Lower leg skin (tissue), 4 donors: ENCODE measurements at places on chromosomes 7 and 10. TPM values are rescaled to one million over a fixed set of nuclear protein-coding genes. Genes with fewer than 3 reads are reported as not detected.
A peak's percentile ranks its signal among the peaks of the same experiment; 100 is the strongest.

DNA sequence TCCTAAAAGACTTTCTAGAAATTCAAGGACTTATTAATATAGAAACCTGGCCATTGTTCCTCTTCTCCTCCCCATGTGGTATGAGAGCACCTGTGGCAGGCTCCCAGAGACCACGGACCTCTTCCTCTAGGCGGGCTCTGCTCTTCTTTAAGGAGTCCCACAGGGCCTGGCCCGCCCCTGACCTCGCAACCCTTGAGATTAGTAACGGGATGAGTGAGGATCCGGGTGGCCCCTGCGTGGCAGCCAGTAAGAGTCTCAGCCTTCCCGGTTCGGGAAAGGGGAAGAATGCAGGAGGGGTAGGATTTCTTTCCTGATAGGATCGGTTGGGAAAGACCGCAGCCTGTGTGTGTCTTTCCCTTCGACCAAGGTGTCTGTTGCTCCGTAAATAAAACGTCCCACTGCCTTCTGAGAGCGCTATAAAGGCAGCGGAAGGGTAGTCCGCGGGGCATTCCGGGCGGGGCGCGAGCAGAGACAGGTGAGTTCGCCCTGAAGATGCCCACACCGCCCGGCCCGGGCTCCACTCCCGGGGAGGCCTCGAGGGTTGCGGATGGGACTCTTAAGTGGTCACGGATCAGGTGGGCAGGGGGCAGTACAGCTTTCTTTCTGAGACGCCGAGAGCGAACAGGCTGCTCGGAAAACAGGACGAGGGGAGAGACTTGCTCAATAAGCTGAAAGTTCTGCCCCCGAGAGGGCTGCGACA is at the start of gene SLC26A4:
Gene SLC26A4, plus strand, starts transcription at position 448 of the 700 bp plus-strand sequence. CDS start 814 bp downstream, outside the sequence.
- DNase-seq, result no peak

DNA sequence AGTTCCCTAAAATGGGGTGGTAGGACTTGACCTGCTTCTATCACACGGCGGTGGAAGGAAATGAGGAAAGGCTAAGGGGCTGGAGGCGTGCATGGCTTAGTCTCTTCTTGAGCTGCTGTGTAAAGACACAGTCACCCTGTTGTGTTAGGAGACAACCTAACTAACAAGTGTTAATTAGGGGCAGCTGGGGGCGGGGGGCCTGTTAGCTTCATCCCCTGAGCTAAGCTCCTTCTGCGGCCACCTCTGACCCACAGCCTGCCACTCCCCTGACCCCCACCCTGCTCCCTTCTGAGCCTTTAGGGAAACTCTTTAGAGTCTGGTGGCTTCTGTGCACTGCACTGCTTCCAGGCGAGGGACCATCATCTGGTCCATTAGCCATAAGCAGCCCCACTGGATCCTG is 28.0 kb downstream of the COL17A1 start:
- DNase-seq, result peak; percentile 69

- no peak for DNase-seq
Measured at GRCh38 chr7:1100834-1101562, 13.1 kb downstream of the GPER1 start.

DNA sequence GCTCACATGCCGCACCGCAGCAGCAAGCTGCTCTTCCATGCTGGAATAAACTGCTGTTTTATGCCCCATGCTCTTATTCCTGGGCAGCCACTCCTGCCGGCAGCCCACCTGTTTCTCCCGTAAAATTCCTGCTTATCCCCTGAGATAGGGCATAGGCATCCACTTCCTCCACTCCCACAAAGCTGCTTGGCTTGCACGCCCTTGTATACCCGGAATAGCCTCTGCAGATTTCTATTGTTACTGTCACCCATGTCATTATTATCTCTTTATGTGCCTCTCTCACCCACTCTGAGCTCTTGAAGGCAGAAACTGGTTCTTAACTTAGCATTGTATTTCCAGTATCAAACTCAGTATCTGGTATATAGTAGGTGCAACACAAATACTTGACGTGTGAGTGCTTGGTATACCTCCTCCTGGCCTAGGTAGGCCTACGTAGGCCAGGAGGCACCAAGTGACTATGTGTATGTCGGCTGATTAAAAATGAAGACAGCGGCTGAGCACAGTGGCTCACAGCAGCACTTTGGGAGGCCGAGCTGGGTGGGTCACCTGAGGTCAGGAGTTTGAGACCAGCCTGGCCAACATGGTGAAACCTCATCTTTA is 193.4 kb downstream of the CCDC3 start:
- DNase-seq, result no peak

DNA sequence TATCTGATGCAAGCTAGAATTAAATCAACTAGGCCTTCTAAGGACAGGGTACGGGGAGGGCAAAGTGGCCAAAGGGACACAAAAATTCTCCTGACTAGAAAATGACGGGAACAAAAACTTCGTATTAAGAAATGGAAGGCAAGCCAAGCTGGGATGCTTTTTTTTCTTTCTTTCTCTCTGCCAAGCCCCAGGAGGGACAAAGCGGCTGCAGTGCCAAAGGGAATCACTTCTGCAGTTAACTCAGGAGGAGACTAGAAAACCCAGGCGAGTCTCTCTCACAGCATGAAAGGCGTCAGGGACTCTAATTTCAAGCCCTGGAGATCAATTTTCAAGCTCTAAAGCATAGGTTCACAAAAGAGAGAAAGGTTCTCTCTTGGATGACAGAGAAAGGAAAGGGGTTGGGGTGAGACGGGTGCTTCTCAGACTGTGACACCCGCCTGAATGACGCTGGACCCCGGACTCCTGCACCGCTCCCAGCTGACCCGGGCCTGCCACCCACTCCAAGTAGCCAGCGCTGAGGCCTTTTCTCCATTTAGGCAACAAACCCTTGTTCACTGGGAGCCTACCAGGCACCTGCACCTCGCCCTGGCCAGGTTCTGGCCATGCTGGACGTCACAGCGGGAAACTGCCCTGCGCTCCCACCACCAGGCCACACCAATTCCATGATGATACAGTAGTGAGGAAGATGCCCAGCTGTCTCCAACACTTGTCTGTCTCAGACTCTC is 56.5 kb downstream of the KIAA1549 start:
- DNase-seq, result no peak

DNA sequence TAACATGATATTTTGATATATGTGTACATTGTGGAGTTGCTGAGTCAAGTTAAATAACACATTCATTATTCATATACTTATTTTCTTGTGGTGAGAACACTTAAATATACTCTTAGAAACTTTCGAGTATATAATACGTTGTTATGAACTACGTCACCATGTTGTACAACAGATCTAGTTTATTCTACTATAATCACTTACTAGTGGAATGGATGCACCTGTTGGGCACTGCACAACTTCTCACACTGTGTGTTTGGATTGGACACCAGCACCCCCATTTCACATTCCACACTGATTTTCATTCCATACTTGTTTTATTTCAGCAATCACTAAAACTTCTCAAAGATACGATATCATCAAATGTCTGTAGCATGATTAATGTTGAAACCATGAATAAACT is 407.3 kb downstream of the RPS24 start:
- no peak for DNase-seq

Gene PCGF6
- total RNA-seq, result 10.9 TPM

DNA sequence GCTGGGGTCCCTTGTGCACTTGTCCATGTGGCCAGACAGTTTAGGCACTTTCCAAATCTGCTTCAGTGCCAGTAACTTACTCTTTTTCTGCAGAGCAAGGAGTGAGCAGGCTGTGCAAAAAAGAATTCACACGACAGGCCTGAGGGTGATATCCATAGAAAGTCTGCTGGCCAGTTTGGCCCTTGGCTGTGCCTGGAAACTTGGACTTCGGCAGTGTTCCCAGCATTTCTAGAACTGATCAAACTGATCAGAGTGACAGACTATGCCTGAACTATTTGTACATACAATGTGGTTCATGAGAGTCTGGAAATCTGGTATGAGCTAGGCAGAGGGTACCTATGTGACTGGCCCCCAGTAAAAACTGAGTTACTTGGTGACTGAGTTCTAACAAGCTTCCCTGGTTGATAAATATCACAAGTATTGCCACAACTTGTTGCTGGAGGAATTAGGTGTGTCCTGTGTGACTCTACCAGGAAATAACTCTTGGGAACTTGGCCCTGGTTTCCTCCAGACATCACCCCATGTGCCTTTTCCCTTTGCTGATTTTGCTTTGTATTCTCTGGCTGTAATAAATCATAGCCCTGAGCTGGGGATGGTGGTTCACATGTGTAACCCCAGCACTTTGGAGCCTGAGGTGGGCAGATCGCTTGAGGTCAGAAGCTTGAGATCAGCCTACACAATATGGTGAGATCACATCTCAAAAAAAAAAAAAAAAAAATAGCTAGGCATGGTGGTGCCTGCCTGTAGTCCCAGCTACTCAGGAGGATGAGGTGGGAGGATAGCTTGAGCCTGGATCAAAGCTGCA is 3.3 kb upstream of the DENND10 start:
- no peak for DNase-seq

- no peak for DNase-seq
Measured at GRCh38 chr7:75953431-75953830, 38.5 kb downstream of the POR start.

Gene SEC24C
- total RNA-seq, result 57.6 TPM

DNA sequence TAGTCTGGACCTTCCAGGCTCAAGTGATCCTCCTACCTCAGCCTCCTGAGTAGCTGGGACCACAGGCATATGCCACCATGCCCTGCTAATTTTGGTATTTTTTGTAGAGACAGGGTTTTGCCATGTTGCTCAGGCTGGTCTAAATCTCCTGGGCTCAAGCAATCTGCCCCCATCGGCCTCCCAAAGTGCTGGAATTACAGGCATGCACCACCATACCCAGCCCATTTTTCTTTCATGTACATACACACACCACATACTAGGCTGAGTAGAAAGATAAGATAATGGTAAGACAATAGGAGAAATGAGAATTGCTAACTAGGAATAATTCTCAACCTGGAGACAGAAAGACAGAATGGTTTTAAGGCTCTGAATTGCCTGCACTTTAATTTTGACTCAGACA is 83.8 kb downstream of the CPEB3 start:
- no peak for DNase-seq

DNA sequence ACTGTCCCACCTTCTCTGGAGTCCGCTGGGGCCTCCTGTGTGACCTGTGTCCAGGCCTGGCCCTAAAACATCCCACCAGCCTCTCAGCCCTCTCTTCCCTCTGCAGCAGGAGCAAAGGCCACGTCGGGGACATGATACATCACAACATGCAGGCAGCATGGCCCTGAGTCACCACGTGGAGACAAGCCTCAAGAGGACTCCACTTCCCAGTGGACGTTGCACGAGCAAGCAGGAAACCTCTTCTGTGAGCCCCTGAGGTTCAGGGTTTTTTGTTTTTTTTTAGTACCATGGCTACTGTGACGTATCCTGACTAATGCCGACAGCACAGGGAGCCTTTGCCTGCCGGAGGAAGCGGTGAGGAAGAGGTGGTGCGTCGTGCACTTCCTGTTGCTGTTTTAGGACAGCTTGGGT is 165.9 kb downstream of the DNAJB6 start:
- peak; percentile 76 for DNase-seq

Gene CLCN1
- total RNA-seq, result not detected

GRCh38 chr7:135681762-135682161 is 19.4 kb downstream of the STMP1 start:
- DNase-seq, result no peak
